Amniotic stem cell (primary cell): ENCODE measurements at places on chromosomes 1 and 21.

- DNase-seq, result peak; percentile 70
These were observed 24.0 kb downstream of the TEX35 start for GRCh38 chr1:178536844-178537371.

DNA sequence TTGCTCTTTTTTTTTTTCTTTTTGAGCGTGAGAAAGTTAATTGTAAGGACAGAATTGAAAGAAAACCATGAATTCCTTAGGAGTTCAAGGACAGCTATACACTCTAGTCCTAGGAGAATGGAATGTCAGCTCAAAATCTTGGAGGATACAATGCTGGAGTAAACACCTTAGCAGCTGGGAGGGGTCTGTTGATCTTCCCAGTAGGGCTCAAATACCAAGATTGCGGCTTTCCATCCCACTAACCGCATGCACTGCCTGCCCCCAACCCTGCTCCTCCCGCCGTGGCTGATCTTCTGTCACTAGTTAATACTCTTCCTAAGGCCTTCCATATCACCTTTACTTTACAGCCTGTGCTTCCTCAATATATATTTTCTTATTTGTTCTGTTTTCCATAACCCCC is 2.6 kb upstream of the PDC start:
- no peak for DNase-seq

DNA sequence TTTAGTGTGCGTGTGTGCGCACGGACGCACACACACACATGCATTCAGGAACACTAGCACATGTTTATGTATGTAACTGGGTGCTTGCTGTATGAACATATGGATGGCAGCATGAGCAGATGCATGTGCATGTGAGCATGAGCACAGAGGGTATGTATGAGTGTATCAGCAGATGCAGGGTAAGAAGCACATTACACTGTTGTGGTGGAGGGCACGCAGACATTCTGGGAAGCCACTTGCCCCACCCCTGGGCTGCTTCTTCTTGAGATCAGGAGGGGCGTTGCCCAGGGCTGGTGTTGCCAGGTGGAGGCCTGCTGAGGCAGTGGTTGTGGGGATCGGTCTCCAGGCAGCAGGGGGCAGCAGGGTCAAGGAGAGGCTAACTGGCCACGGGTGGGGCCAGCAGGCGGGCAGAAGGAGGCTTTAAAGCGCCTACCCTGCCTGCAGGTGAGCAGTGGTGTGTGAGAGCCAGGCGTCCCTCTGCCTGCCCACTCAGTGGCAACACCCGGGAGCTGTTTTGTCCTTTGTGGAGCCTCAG is 3.9 kb upstream of the P3R3URF start:
- no peak for DNase-seq

DNA sequence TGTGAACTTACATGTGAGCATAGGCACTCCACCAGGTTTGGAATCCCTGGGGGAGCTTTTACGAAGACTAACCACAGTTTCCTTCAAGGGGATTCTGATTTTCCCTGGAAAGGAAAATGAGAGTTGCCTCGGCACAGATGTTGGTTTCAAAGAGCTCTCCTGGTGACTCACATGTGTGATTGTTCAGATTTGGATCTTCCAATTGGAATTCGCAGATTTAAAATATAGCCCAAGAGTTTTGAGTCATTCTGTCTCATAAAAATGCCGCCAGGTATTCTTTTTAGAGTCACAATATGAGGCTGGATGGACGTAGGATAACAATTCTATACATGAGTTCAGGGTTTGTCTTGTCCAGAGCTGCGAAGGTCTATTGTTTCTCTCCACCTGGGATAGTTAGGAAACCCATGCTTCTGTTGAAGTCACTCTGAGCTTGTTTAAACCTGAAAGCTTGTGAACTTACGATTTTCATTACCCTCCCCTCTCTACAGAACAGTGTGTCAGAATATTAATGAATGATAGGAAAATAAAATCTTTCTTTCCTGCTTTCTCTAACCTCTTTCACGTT is 64.9 kb downstream of the TGFB2 start:
- no peak for DNase-seq

- DNase-seq, result no peak
These were observed 545.2 kb downstream of the LTN1 start for GRCh38 chr21:28447462-28447861.

DNA sequence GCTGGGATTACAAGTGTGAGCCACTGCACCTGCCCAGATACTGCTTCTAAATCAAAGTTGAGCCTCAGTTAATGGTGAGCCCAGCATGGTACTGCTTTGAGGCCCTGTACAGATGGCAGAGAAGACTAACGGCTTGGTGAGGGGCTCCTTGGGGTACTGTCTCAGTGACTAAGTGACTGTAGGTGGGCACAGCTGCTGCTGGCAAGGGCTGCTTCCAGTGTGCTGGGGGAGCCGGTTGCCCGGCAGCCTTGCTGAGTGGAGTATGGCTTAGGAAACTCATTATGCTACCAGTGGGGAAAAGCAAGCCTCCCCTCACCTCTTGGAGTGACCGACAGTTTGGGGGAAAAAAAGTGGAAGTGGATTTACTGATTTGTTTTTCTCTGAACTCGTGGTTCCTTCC is 23.6 kb upstream of the ARHGEF10L start:
- DNase-seq, result no peak

- no peak for DNase-seq
These were observed 9.3 kb downstream of the RAVER2 start for GRCh38 chr1:64754173-64754572.

DNA sequence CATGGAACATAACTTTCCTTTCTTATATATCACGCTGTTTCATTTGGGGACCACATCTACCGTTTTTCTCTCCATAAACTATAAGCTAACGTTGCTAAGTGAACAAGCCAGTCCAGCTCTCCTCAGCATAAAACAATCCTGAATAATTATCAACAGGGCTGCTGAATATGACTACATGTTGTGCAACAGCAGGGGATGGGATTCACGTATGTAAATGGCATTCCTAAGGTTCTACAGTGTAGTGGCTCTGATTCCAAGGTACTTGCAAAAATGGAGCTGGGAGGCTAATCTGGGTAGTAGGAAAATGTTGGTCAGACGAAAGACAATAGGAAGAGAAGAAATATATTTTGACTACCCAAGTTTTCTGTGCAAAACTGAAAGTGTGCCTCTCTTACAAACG is 262.8 kb downstream of the RWDD3 start:
- no peak for DNase-seq

DNA sequence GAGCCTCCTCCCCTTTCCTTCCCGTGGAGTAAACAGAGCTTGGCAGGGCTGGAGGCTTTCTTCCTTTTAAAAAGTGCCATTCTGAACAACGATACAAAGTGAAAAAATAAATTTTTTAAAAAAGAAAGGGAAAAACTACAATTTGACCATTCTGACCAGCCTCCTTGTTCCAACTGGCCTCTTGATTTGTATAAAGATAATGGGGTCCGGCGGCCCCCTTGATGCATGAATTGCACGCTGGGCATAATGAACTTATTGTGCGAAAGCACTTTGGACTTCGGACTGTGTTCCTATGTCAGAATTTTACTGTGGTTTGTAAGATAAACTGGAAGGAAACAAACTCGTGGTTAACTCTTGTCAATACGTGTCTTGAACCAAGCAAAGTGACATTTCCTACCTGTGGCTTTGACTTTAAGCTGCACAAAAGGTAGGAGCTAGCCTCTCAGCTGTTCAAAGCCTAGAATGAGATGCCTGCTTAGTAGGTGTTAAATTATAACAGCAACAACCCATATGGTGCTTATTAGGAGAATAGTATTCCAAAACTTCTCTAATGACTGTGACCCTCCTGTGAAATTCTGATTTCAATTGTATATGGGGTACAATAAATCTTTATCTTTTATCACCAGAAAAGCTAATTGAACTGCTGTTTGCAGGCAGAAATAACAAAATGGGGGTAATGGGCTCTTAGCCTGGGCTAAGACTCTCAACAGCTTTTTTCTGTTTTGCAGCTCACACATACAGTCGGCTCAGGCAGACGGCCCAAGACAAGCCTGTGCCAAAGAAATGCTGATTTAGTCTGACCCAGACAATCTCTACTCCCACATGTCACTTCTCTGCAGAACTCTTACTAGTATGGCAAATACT is 9.3 kb downstream of the IRF2BP2 start:
- no peak for DNase-seq

GRCh38 chr1:155320252-155320651 is 442 bp upstream of the RUSC1 start:
- DNase-seq, result no peak

DNA sequence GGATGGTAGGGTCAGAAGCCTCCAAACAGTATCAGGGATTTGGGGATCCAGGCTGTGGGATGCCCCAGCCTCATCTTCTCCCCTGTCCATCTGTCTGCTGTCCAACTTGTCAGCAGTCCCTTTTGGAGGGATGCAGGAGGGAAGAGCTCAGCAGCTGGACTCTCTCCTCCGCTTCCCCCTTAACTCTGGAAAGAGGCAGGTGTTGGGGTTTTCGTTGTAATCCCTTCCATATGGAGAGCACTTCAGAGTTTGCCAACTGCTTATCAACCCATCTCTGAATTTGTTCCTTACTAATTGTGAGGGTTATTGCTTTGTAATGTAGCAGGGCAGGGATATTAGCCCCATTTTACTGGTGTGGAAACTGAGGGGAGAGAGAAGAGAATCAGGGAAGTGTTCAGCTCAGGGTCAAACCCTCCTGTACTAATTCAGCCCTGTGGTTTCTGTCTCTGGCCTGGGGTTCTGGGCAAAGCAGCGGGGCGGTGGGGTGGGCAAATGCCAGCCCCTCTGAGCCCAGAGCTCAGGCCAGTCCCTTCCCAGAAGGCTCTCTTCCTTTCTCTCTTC is 3.2 kb downstream of the CITED4 start:
- DNase-seq, result no peak

GRCh38 chr1:214136324-214136919 is 144.5 kb upstream of the SMYD2 start:
- DNase-seq, result no peak

- no peak for DNase-seq
These were observed 267.7 kb upstream of the USP25 start for GRCh38 chr21:15462092-15462491.

GRCh38 chr1:202589190-202589930 is 120.9 kb downstream of the SYT2 start:
- DNase-seq, result peak; percentile 88

DNA sequence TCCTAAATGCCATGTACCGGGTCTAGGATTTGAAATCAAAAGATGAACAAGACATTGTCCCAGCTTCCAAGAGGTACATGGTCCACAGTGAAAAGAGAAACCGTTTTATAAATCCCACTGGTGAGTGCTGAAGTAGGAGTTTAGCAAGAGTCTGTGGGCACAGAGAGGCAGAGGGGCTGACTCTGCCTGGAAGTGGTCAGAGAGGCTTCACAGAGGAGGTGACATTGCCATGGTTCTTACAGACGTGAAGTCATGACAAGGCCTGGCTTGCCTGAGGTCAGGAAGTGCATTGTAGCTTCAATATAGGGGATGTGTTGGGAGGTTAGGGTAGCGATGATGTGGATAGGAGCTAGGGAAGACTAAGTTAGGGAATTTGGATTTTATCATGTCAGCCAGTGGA is 28.4 kb downstream of the MAPKAPK2 start:
- no peak for DNase-seq

DNA sequence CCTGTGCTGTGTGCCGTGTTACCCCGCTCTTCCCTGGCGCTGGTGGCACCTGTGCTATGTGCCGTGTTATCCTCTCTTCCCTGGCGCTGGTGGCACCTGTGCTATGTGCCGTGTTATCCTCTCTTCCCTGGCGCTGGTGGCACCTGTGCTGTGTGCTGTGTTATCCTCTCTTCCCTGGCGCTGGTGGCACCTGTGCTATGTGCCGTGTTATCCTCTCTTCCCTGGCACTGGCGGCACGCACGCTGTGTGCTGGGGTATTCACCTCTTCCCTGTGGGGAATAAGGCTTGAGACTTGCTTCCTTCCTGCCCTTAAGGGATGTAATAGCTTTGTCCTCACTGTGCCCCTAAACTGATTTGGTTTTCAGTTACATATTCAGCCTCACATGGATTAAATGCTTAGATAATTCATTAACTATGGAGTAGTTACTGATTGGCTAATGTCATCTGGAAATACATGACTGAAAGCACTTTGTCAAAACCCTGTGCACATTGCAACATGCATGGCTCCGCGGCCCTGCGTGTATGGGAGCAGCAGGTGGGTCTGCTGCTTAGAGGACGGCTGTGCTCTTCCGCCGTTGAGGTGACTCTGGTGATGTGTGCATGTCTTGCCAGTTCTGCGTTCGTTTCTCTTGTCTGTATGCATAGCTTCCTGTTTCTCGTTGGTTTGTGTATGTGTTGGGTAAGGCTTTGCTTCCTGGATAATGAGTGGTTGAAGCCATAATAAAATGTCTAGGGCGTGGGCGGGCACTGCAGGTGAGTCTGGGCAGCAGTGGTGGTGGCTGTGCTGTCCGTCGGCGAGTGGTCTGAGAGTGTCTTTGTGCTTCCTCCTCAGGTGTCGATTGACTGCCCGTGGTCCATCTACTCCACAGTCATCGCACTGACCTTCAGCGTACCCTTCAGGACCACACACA is 17.9 kb upstream of the PWP2 start:
- no peak for DNase-seq

GRCh38 chr21:30232011-30232410 is 16.1 kb upstream of the CLDN8 start:
- DNase-seq, result no peak

- DNase-seq, result no peak
These were observed 168.3 kb upstream of the SGIP1 start for GRCh38 chr1:66365635-66366034.

- no peak for DNase-seq
These were observed 37.0 kb downstream of the ELK4 start for GRCh38 chr1:205594846-205595245.

DNA sequence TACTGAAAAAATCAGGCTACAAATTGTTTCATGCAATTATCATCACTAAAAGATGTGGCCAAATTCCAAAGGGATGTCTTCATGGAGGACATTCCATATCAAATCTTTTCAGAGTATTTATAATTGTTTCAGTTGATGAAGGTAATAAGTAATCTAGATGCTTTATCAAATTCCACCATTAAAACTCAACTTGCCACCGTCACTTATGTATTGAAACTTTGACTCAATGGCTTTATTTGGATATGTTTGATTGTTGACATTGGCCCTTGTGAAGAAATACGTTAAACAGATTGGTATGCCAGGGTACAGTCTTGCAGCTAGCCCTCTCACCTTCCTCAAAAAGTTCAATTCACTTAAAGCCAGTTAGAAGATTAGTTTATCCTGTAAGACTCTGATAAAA is 32.2 kb upstream of the PALMD start:
- DNase-seq, result no peak

- no peak for DNase-seq
These were observed 659.0 kb downstream of the LTN1 start for GRCh38 chr21:28333578-28334075.

DNA sequence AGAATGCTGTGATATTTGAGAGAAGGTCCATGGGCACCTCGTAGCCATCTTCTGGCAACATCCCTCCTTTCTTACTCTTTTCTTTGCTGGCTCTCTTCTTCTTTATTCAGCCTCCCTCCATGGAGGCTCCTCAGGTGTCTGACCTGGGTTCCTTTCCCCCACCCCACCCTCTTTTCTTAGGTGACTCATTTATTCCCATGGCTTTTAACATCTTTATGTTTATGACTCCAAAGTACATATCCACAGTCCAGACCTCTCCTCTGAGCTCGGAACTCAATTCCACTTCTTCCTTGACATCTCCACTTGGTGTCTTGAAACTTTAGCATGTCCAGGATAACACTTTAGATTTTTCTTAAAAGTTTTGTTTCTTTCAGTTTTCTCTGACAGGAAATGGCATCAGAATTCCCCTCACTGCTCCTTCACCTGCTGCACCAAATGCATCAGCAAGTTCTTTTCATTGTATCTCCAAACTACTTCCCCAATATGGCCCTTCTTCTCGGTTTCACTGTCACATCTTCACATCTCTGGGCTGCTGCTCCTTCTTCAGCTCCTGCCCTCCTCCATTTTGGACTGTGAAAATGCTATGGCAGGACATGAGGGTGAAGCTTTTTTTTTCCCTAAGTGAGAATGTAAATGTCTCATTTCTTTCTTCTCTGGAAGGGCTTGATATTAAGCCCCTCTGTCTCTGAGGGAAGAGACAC is 95.9 kb downstream of the GIPC2 start:
- DNase-seq, result no peak
